ENCODE measurements at places on chromosomes 7 and 10. TPM values are rescaled to one million over a fixed set of nuclear protein-coding genes. Genes with fewer than 3 reads are reported as not detected.
A peak's percentile ranks its signal among the peaks of the same experiment; 100 is the strongest.

The MUC12 gene
- total RNA-seq, result not detected

GRCh38 chr10:33618196-33618595 is 283.7 kb upstream of the NRP1 start:
- no peak for DNase-seq

DNA sequence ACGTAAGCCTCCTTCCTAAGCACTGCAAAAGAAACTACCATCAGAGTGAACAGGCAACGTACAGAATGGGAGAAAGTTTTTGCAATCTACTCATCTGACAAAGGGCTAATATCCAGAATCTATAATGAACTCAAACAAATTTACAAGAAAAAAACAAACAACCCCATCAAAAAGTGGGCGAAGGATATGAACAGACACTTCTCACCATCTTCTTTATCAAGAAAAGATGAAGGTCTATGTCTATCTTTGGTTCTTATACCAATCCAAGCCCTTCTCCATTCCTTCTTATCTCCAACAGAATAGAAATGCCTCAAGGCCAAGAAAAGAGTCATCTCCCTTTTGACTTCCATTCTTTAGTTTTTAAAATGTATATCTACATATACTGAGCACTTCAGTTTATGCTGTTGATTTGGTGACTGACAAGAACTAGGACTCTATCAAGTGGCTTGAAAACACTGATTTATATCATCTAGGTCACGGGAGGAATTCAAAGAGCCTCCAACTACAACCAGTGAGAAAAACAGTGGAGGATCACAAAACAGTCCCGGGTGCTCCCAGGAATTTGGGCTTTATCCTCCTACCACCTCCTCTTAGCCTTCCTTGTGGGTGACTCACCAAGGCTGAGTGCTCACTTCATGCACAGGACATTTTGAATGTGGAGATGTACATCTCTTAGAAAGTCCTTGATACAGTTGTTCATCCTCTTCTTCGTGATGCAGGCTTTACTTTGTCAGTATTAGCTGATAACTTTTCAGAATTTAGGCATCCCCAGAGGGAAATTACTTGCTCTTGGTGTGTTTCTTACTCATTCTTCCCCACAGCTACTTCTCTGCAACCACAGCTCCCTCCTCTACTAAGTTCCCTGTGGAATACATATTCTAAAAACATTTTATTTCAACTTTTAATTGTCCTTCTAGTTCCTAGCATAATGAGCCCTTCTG is 15.4 kb downstream of the TAS2R41 start:
- peak; percentile 36 for DNase-seq

DNA sequence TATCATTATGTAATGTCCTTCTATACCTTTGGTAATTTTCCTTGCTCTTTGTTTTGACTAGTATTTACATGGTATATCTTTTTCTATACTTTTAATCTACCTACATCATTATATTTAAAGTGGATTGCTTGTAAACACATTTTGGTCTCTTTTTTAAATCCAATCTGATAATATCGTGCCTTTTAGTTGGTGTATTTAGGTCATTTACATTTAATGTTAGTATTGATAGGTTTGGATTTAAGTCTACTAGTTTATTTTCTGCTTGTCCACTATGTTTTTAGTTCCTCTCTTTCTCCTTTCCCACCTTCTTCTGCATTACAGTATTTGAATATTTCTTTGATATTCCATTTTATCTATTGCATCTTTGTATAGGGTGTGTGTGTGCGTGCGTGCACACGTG is 95.4 kb downstream of the HIBADH start:
- DNase-seq, result no peak

- no peak for DNase-seq
These were observed 58.2 kb downstream of the TEX36 start for GRCh38 chr10:125624800-125625199.
